ENCODE measurements at places on chromosomes 12 and 14. TPM values are rescaled to one million over a fixed set of nuclear protein-coding genes. Genes with fewer than 3 reads are reported as not detected.
A peak's percentile ranks its signal among the peaks of the same experiment; 100 is the strongest.

DNA sequence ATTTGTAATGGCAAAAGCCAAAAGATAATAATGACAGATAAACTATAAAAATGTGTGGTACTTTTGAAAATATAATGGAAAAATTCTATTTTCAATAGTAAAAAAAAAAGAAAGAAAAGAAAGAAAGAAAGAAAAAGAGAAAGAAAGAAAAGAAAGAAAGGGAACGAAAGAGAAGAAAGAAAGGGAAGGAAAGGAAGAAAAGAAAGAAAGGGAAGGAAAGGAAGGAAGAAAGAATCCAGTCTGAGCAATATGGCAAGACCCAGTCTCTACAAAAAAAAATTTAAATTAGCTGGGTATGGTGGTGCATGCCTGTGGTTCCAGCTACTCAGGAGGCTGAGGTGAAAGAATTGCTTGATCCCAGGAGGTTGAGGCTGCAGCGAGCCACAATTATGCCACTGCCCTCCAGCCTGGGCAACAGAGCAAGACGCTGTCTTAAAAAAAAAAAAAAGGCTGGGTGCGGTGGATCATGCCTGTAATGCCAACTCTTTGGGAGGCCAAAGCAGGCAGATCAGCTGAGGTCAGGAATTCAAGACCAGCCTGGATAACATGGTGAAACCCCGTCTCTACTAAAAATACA is 38.4 kb downstream of the EAPP start:
- DNase-seq = no peak

DNA sequence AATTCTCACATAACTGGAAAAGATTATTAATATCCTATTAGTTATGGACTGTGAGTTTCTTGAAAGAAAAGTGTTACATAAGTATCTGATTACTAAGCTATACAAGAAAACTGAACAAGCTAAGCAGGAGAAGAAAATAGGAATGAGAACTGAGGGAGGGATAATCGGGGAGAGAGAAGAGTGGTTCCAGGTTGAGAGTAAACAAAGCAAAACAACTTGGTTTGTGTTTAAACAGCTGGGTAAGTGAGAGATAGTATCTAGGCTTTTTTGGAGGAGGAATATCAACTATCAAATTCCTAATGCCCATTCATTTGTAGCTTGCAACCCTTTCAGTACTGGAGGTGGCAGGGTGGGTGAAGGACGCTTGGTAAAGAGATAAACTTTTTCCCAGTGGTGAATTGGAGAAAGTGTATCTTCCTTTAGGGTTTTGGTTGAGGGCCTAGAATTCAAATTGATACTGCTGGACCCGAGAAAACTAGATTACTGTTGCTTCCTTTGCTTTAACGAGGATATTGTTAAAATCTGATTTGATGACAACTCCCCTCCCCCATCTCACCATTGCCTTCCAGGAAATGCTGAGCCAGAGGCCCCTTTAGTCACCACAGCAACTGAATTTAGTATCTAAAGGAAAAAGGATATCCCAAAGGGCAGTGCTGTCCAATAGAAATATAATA is 2.0 kb upstream of the SLC2A3 start:
- DNase-seq = no peak

DNA sequence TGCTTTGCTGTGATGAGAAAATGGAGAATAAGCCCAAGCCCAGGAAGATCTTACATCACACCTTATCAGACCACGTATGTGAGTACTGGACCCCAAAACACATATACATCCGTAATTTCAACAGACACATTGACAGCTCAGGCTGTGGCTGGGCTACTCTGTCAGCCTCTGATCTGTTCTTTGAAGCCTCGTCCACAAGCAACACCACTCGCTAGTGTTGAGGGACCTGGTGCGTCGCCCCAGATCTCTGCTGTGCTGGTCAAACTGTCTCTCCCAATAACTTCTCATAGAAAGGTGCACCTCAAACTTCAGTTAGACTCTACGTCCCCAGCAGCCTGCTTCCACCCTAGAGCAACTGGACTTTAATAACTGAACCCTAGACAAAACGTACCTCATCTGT is 10.6 kb upstream of the SFSWAP start:
- DNase-seq = no peak

DNA sequence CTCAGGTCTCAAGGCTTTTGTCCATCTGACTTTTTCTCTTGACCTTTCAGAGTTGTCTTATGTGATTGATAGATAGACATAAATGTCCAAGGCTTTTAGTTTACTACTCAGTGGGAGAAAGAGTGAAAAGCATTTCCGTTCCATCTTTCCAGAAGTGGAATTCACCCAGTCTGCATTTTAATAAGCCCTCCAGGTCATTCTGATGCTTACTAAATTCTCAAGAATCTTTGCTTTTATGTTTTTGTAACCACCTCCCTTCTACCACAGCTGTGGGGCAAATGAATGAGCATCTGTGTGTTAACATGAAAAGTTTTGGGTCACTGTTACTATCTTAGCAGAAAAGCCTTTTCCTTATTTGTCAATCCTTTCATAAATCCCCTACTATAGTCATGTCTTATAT is 251.4 kb downstream of the LRIG3 start:
- no peak for DNase-seq

DNA sequence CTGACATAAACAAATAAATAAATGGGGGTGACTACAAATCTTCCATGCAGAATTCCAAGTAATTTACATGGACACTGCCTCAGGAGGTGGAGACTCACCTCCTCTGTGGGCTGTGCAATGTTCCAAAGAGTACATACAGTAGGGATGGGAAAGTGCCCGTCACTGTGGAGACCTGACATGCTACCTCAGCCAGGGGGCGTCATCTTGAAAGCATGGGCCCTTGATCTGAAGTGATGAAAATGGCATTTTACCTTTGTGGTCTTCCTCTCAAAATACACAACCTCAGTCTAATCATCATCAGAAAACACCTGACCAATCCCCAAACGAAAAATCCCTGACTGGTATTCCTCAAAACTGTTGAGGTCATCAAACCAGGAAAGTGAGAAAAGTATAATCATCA is 48.4 kb downstream of the ANAPC7 start:
- DNase-seq = no peak

DNA sequence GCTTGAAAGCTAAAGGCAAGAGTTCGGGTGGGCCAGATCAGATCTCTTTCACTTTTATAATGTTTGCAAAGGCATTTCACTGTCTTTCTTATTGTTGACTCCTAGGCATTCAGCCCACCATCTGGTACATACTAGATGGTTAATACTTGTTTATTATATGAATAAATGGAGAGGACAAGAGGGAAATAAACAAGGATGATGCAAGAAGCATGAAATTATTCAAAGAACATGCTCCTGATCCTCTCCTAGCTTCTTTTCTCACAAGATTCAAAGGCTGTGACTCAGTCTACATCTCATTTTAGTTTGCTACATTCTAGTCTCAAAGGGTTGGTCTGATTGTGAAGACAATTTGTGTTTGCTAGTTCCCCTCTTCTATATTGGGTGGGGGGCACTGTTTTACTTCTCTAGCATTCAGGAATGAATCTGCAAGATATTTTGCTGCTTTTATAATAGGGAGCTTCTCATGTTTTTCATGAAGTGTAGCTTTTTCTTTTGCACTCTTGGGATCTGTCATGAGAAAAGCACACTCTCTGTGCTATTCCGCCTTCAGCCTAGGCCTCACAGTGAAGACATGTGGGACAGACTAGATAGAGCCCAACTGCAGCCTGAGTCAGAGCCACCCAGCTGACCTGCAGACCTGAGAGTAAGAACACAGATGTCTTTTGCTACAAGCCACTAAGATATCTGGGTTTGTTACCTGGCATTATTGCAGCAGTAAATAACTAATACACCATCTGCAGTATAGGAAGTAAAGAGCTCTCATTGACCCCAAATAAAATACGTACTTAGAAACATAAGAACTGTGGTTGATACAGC is 65.7 kb downstream of the PTHLH start:
- no peak for DNase-seq

- DNase-seq = no peak
These were observed 60.4 kb upstream of the ARID2 start for GRCh38 chr12:45669093-45669492.

- no peak for DNase-seq
These were observed 8.1 kb upstream of the RIC8B start for GRCh38 chr12:106766393-106766826.

- DNase-seq = no peak
These were observed 117.5 kb downstream of the ANO2 start for GRCh38 chr12:5827591-5827990.

- no peak for DNase-seq
These were observed 1.8 kb upstream of the TMEM19 start for GRCh38 chr12:71684081-71684480.

GRCh38 chr14:105093431-105094192 is 28.4 kb upstream of the GPR132 start:
- peak; percentile 76 for DNase-seq

- no peak for DNase-seq
These were observed 1141.2 kb upstream of the TMEM132C start for GRCh38 chr12:127125607-127126259.

GRCh38 chr14:50398189-50398580 is 1.5 kb upstream of the CDKL1 start:
- no peak for DNase-seq

GRCh38 chr14:102451064-102451352 is 58.6 kb downstream of the ANKRD9 start:
- peak; percentile 44 for DNase-seq

DNA sequence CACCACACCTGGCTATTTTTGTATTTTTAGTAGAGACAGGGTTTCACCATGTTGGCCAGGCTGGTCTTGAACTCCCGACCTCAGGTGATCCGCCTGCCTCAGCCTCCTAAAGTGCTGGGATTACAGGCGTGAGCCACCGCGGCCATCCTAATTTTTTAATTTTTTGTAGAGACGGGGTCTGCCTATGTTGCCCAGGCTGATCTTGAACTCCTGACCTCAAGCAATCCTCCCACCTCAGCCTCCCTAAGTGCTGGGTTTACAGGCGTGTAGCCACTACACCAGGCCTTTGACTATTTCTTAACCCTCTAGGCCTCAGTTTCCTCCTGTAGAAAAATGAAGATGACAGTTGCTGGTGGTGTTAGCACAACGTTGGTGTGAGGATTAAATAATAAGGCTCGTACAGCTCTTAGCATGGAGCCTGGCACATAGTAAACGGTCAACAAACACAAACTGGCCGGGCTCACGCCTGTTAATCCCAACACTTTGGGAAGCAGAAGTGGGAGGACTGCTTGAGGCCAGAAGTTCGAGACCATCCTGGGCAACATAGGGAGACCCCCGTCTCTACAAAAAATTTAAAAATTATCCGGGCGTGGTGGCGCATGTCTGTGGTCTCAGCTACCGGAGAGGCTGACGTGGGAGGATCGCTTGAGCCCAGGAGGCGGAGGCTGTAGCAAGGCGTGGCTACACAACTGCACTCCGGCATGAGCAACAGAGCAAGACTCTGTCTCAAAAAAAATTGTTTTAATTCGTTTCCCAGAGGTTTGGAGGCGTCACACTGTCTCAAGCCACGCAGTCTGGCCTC is 979 bp downstream of the DDX54 start:
- no peak for DNase-seq

GRCh38 chr12:127770118-127770517 is 496.9 kb upstream of the TMEM132C start:
- DNase-seq = no peak

Gene GAS2L3
- 1.1 TPM for total RNA-seq

Gene MYO1H
- total RNA-seq = not detected

Gene RAB2B
- total RNA-seq = 46.7 TPM

Gene ZCCHC8
- total RNA-seq = 24.1 TPM

Gene CMAS
- 70.4 TPM for total RNA-seq

Gene WDR89
- 15.4 TPM for total RNA-seq

Gene NTN4
- total RNA-seq = 28.2 TPM

Gene APOLD1
- 76.9 TPM for total RNA-seq

Gene CD27
- not detected for total RNA-seq

Gene CMKLR1
- 3.0 TPM for total RNA-seq

Gene KIF21A
- 118 TPM for total RNA-seq
